Heart left ventricle (tissue), 16 donors: ENCODE measurements at places on chromosomes 16 and 17. TPM values are rescaled to one million over a fixed set of nuclear protein-coding genes. Genes with fewer than 3 reads are reported as not detected.

GRCh38 chr16:48541108-48541786 lies 68.7 kb downstream of the N4BP1 start:
- DNase-seq = no peak

GRCh38 chr16:75244844-75245758 lies 6.3 kb downstream of the BCAR1 start:
- DNase-seq = peak; percentile 96

DNA sequence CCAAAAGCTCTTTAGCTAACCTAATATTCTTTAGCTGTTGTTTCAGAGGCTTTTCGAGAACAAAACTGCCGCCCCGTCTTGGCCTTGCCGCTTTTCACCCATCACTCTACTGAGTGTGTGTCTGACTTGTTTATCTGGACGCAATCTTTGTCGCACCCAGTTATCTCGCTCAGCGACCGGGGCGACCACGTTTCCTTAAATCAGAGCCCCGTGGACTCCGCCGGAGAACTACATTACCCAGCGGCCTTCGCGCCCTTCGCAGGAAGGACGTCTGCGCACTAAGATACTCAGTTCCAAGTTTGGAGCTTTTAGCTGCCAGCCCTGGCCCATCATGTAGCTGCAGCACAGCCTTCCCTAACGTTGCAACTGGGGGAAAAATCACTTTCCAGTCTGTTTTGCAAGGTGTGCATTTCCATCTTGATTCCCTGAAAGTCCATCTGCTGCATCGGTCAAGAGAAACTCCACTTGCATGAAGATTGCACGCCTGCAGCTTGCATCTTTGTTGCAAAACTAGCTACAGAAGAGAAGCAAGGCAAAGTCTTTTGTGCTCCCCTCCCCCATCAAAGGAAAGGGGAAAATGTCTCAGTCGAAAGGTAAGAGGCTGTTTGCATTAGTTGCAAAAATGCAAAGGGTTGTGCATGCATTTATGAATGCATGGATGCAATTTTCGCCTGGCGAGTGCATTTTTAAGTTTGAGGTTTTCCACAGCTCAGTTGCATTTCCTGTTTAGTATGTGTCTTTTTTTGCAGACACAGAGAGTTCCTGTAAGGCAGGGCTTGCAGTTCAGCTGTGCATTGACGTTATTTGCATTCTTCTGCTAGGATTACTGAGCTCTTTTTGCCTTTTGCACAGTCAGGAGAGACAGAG lies at the start of gene MAP2K6:
Gene MAP2K6, plus strand, starts transcription at position 290 of the 867 bp plus-strand sequence. Its CDS starts 288 bp downstream, at position 578.
- DNase-seq = peak; percentile 91

The TBC1D3E gene
- total RNA-seq = not detected

DNA sequence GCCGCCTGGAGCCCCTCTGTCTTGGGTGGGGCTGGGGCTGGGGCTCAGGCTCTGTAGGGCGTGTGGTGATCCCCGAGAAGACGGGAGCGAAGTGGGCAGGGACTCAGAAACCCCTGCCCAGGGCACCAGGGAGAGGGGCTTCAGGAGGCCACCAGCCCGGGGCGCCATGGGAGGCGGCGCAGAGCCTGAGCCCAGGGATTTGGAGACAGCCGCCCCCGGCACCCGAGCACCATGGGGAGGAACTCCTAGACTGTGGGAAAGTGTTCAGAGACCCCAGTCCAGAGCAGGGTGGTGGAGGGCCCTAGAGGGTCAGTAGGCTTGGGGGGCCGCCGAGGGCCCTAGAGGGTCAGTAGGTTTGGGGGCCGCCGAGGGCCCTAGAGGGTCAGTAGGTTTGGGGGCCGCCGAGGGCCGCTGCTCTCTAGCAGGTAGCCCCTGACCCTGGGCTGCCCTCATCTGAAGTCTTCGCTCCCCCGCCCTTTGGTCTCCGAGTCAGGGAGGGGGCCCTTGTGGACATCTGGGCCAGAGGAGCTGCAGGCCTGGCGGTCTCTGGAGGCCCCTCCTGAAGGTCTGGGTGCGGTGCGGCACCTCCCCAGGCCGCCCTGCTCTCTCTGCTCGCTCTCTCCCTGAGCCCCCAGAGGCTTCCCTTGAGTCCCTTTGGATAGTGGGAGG lies 734 bp downstream of the ARHGDIG start:
- DNase-seq = no peak

The ZACN gene
- total RNA-seq = not detected

DNA sequence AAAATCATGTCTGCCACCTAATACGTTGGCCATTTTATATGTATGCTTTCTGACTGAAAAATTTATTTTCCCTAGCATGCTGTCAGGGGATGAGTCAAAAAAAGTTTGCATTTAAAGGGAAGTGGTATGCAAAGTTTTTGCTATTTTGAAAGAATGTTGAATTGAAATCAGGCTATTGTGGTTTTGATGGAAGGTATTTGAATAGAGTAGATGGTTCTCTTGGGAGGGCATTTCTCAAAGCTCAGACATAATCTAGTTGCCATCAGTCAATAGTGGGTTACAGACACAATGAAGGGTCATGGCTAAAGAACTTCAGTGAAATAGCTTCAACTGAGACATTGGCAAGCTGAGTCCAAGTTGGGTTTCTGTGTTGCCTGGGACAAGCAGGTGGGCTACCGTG lies 102.4 kb downstream of the MAP2K6 start:
- DNase-seq = no peak

DNA sequence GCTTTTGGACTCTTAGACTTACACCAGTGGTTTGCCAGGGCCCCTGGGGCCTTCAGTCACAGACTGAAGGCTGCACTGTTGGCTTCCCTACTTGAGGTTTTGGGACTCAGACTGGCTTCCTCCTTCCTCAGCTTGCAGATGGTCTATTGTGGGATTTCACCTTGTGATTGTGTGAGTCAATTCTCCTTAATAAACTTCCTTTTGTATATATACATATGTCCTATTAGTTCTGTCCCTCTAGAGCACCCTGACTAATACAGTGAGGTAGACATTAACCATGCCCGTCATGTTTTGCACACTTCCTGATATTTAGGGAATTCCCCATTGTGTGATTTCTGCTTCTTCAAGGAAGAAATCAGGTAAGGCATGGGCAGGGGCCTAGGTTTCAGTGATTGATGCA lies 147.8 kb upstream of the CA10 start:
- DNase-seq = no peak

DNA sequence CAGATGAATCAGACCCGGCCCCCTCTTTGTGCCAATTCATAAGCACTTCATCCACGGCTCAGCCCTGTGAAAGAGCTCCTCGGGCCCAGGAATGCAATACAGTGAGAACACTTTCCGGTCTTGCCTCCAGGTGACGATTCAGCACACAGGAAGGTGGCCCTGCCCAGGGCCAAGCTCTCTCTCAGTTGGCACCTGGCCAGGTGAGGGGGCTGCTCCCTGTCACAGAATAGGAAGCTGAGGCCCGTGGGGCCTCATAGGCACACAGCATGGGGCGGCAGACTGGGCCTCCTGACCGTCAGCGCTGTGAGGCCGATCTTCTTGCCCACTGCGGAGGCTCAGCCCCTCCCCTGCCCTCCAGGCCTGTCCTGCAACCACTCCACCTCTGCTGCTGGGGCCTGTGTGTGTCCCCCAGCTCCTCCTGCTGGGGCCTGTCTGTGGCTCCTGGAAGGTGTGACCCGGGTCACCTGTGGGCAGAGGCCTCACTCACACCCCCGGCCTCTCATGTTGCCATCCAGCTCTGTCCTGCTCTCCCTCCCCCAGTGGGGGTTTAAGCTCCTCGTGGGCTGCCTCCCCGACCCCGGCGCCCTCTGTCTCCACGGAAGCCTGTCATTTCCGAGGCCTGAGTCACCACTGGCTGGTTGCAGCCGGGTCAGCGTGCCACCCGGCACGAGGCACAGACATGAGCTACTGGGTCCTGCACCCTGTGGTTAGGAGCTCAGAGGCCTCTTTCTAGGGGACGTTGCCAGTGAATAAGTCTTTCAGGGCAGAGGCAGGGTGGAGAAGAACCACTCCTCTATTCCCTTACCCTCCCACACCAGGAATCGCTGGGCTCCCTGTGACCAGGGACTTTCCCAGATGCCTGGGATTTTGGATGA lies 114.4 kb downstream of the SEC14L1 start:
- no peak for DNase-seq

DNA sequence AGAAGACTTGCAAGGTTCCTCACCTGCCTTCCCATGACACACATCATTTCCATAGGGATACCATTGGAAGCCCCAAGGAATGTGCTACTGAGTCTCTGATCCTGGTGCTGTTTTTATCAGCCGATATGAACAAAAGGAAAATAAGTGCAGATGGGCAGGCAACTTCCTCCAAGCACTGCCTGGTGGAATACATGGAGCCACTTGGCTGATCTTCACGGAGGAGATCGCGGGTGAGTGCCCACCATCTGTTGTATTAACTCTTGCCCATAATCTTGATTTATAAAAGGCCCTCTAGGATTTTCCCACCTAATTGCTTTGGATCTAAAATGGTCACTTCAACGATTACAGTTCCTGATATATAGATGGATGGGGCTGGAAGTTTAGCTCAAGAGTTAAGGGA lies 24.7 kb upstream of the CDRT15 start:
- DNase-seq = no peak

GRCh38 chr17:5913032-5913531 lies 157.1 kb upstream of the WSCD1 start:
- DNase-seq = no peak

- no peak for DNase-seq
These were observed at the start of gene ERN2 for GRCh38 chr16:23712976-23713375. Gene ERN2, minus strand, starts transcription at chr16:23713222. Its CDS starts 35 bp downstream, at chr16:23713187.

- no peak for DNase-seq
These were observed 25.3 kb downstream of the IGF2BP1 start for GRCh38 chr17:49022391-49022941.
